ENCODE measurements at places on chromosomes 4 and X. TPM values are rescaled to one million over a fixed set of nuclear protein-coding genes. Genes with fewer than 3 reads are reported as not detected.

The SRD5A3 gene
- 10.1 TPM for total RNA-seq

The S100G gene
- not detected for total RNA-seq

The MRPL1 gene
- total RNA-seq, result 16.7 TPM

The HMX1 gene
- total RNA-seq, result not detected

The LIMCH1 gene
- 77.9 TPM for total RNA-seq

The FGB gene
- total RNA-seq, result not detected

All from smooth muscle cell of the coronary artery (primary cell).